Activated gamma-delta T cell treated with Interleukin-2 at 50 U/mL for 16 hours (primary cell): ENCODE measurements at places on chromosomes 7 and 10.

DNA sequence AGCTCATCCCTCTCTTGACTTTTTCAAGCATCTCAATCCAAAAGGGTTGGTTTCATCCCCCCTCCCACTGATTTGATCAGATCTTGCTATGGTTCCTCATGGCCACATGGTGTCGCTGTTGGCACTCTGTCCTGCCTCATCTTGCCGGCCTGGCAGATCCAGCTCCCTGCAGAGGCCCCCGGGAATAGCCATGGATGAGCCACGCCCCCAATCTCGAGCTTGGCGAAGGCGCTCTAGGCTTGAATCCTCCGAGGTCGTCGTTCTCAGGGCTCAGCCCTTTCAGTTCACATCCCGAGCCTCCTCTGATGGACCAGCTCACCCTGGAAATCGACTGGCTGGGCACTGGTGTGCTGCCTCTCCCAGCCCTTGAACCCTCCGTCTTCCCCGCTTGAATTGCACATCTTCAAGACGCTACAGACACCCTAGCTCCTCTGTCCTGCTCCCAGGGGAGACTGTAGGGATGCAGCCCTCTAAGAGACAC is 628.7 kb downstream of the TYW1 start:
- no peak for DNase-seq

DNA sequence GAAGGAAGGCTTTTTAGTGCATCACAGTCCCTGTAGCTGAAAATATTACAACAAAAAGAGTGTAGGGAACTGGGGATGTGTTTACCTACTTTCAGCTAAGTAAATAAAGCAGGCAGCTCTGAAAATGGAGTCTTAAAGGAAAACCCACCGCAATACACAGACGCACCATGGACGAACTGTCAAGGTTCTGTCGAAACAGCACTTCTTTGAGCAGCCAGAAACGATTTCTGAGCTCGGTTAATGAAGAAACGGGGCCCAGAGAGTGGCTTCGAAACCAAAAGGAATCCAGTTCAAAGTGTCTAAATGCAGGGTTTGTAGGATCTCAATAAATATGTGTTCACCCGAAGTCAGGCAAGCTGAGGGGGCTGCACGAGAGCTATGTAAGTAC is 275.4 kb upstream of the NEBL start:
- DNase-seq: no peak

DNA sequence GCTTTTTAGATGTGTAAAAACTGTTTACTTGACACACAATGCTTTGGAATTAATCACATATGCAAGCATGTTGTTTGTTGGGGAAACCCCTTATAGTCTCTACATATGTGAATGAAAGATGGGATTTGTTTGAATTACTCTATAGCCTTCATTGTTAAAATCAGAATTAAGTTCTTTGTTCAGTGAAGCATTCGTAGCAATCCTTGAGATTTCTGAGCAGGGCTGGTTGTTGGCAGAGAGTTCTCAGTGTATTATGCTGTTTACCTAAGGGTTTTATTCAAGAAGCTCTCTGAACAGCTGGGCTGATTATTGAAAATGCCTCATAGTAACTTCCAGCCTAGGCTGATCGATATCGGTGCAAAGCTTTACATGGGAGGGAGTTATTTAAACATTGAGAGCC is 190.9 kb downstream of the VTI1A start:
- DNase-seq: no peak

DNA sequence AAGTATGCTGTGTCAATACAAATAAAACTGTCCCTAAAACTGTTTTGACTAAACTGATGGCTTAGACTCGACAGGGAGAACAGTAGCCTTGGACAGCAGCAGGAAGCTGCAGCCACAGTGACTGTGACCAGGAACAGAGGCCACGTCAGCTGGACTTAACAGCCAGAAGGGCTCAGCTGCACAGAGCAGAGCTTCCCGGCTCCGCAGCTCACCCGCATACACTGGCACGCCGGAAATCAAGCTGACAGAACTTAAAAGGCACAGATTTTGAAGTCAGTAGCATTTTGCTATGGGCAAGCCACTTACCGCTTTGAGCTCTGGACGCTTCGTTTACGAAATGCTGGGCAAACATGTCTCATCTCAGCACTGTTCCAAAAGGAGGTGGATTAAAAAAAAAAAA is 769.7 kb upstream of the AUTS2 start:
- no peak for DNase-seq

- no peak for DNase-seq
Observed at GRCh38 chr10:80709866-80710265, 172.2 kb downstream of the SH2D4B start.
